ENCODE measurements at places on chromosomes 4 and X.

GRCh38 chr4:140645614-140646412, 77.1 kb upstream of the UCP1 start:
- DNase-seq: no peak

- peak; percentile 15 for DNase-seq
Measured at GRCh38 chr4:27684610-27685011, 824.0 kb downstream of the STIM2 start.

DNA sequence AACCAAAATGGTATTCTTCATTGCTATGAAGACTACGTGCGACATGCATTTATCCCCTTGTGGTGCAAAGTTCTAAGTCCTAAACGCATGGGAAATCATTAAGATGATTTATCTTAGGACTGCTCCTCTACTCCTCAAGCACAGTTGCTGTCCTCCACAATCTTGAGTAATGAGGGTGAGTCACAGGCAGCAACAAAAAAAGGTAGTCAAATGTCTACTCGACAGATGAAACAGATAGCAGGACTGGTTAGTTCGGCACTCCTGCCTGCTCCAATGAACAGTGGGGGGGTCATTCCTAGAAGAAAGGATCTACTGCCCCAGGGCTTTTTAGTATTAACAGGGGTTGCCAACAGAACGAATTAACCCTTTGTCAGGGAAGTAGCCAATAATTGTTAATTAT, 233.7 kb upstream of the FGF13 start:
- no peak for DNase-seq

GRCh38 chr4:46277165-46277951, 112.6 kb downstream of the GABRA2 start:
- no peak for DNase-seq

GRCh38 chrX:97374266-97374665, 490.6 kb downstream of the RPA4 start:
- no peak for DNase-seq

DNA sequence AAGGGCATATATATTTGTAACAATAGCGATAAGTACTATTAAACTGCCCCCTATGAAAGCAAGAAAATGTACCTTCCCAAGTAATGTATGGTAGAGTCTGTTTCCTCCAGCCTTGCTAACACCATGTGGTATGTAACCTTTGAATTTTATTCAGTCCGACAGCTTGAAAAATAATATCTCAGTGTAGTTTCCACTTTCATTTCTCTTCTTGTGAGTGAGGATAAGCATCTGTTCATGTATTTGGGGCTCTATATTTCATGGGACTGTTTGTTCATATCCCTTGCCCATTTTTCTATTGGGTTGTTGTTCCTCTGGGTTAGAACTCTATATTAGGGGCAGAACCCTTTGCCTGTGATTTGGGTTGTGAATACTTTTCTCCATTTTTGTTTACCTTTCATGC, 58.3 kb downstream of the USP38 start:
- DNase-seq: no peak

DNA sequence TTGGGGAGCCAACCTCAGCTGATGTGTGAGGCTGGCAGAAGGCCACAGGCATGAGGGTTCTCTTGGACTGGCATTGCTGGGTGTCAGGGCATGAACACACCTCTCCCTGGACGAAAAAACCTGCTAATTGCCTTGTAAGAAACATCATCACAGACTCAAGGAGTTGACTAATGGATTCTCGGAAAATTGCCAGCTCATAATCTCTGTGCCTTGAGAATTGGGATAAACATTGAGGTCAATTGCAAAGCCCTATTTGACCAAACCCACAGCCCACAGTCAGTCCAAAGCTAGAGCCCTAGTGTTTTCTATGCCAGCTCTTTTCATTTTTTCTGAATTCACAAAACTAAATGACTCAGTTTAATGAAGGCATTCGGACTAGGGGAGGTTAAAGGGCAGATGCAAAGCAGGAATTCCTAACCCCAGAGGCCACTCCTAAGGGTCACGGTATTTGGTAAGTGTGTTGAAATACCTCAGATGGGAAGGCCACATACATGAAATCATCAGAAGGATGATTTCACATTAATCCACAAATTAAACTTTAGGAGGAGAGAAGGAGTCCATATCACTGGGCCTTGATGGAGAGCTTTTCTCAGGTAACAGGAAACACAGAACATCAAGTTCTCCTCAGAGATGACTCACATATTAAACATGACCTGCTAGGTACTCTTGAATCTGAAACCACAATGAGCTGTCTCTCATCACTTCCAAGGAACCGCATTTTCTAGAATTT, 39.0 kb upstream of the RASL11B start:
- DNase-seq: no peak

GRCh38 chr4:38160487-38161207, 200.4 kb downstream of the PTTG2 start:
- DNase-seq: no peak

GRCh38 chr4:94653095-94653649, 104.6 kb upstream of the BMPR1B start:
- peak; percentile 69 for DNase-seq

DNA sequence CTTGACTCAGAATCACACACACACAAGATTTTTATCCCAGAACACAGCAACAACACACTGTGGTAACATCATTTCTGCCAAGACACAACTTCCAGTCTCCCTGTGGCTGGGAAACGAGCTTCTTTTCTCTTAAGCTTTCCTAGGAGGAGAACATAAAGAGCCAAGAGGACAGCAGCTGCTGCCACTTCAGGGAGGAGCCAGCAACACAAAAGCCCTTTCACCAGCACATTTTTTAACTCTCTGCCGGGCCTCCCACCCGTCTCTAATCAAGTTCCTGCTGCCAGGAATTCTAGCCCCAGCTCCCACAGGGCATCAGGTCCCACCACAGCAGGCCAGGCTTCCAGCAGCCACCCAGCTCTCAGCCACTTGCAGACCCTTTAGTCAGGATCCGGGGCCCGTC, 22.4 kb downstream of the FAT1 start:
- DNase-seq: no peak

GRCh38 chr4:81227138-81227537, 12.1 kb upstream of the PRKG2 start:
- no peak for DNase-seq

DNA sequence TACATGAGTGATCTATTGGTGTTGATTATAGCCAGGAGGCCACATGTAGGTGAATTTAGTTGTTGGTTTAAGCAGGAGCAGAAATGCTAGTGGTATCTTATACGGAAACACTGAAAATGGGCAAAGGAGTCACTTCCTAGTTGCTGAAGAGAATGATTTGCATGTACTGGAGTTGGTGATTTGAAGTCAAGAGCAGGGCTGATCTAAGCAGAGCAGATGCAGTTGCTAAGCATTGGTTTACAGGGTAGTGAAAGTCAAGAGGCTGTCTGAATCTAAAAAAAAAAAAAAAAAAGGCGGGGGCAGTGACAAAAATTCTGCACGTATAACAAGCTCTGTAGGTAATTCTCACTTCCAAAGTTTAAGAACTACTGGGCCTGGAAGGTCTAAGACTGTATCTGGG, 90.4 kb upstream of the HPRT1 start:
- DNase-seq: no peak

GRCh38 chr4:55386073-55386472, 9.7 kb upstream of the TMEM165 start:
- DNase-seq: peak; percentile 53

DNA sequence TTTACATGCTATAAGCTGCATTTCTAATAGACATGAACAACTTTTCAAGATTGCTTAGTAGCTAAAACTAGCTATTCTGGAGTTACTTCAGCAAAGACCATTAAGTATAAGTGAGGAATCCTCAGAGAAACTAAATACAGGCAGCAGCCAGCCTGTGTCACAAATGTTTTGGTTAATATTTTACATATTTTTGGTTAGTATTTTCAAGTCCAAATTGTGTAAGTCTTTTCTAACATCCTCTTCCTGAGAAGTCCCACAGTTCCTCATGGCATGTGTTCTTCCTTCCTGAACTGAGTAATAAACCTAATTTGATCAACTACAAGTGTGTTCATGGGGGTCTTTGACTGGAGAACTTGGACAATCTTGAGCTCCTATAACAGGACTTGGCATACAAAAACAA, 42.4 kb upstream of the MCF2 start:
- no peak for DNase-seq

DNA sequence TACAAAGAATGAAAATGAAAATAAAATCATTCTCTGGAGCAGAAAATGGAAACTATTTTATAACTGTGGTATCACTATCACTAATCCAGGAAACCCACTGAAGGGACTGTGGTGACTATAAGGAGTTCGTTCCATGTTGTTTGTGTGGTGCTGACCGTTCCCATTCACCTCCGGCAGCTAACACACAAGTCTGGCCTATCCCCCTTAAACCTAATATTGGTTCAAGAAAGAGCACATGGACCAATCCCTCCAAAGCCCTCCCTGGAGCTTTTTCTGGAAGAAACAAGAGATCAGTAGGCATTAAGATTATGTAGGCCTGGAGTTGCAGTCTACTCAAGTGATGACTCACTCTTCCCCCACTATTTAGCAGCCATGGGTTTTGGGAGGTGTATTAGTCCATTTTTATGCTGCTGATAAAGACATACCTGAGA, 25.9 kb upstream of the FAM241A start:
- no peak for DNase-seq

DNA sequence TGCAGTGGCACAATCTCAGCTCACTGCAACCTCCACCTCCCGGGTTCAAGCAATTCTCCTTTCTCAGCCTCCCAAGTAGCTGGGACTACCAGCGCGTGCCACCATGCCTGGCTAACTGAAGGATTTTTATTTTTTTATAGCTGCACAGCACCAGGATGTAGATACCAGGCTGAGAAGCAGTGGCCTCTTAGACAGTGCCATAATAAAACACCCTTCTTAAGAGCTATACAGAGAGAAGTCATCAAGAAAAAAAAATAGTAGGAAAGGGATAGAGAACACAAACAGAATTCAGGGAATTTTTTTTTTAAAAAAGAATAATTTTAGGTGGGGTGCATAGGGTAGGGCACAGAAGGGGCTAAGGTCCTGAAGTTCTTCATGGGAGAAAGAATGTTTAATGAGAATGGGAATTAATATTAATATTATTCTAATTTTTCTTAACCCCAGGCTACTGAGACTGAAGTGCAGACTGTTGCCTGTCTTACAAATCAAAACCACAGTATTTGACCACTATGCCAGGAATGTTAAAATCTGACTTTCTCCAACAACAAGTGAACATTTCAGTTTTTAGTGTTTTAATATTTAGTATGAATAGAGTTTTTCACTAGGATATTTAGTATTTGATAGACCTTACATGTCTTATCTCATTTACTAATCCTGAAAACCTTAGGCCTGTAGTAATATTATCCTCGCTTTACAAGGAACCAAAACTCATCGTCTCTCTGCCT, 146.7 kb downstream of the KCNIP4 start:
- DNase-seq: no peak

GRCh38 chr4:52266537-52267137, 215.5 kb downstream of the SPATA18 start:
- DNase-seq: no peak

- no peak for DNase-seq
Measured at GRCh38 chr4:126560794-126561193, 1072.0 kb upstream of the INTU start.

DNA sequence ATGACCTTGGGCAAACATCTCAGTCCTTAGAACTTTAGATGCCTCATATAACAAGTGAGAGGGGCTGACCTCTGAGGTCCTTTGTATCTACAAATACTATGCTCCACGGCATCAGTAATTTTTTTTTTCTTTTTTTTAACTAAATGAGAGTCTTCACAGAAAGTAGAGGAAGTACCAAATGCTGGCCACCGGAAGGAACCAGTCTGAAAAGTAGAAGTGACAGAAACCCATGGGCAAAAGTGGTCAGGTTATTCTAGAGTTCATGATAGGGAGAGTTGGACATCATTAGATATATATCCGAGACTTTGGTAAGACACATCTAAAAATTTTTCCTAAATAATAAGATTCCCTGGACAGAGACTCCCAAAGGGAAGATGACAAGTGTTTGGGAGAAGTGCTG, 53.7 kb downstream of the COQ2 start:
- no peak for DNase-seq

GRCh38 chrX:125150231-125150630, 169.4 kb upstream of the TEX13C start:
- no peak for DNase-seq

DNA sequence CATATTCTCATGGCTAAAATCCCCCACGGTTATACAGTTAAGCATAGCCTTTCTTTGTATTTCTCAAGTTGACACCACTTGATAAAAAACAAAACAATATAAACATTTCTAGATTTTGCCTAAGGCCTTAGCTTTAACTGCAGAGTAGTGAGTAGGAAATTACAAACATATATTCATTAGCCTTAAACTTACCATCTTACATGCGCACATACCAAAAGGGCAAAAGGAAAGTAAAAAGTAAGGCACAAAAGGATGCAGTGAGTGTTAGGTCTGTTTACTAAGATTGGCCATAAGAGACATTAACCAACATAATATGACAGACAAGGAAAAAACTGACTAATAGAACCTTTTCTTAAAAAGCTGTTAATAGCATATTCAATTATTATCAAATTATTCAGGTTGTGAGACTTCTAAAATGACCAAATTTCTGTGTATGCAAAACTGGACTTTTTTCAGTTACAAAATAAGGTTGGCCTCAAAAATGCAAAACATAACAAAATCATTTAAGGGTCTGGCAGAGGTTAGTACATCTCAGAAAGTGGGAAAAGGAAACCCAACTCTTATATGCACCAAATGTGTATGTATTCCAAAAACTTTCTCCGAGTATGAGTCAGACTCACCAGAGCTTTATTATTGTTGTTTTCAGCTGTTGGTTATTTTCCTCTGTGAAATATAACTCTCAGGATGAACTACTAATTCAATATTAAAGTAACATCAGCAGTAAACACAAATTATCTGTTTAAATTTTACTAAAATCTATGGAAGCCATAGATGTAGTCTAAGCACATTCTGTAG, 39.9 kb downstream of the SEPSECS start:
- DNase-seq: no peak

- DNase-seq: no peak
Measured at GRCh38 chrX:84724576-84724975, 222.3 kb upstream of the HDX start.

DNA sequence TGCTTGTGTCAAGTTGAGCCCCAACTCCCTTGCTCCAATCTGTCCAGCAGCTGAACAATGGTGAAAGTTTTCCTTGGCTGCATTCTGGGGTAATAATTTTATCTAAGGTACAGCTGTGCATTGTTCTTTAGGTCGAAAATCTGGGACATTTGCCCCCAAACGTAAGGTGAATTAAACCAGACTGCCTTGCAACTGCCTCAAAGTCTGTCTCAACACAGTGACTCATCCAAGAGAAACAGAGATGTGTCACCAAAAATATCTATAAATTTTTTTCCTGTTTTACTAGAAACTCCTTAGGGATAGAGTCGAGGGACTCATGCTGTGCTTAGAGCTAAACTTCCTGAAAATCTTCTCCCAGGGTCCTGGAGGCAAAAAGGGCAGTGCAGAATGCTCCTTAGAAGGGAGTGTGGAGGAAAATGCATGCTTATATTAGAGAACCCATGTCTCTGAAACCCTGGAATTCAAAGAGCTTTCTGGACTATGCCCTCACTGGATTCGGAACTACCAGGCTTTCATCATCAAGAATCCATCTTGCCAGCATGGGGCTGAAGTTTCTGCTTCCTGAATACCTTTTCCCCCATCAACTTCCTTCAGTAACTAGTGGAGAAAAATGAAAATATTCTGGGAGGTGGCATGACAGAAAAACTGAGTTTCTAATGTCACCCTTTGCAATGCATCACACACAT, 115.7 kb downstream of the PALLD start:
- DNase-seq: no peak

GRCh38 chr4:120671538-120671937, 251.0 kb downstream of the PRDM5 start:
- DNase-seq: no peak

Measured in SK-N-SH (cell line).